ENCODE measurements at places on chromosomes 1 and 21.

DNA sequence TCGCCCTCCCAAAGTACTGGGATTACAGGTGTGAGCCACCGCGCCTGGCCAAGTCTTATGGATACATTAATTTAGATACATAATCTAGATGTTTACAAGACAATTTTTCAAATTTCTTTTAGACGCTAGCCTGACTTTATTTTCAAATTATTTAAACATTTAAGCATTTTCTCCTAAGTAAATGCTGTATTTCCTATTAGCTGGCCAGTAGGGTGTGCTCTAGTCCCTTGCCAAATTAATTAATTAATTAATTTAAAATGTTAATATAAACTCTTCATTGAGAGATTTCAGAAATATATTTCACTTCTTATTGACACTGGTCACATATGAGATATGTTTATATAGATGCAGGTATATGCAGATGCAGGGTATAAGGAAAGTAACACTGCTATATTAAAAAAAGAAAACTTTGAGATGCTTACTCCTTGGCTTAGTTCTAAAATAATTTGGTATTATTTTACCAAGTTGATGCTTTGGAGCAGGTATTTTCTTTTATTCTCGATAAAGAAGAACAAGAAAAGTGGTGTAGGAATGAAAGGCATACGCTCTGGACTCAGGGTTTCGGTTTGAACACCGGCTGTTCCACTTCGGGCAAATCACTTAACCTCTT, 5.2 kb upstream of the ERRFI1 start:
- DNase-seq: peak; percentile 30

GRCh38 chr1:84540759-84541158, 33.5 kb downstream of the CTBS start:
- no peak for DNase-seq

DNA sequence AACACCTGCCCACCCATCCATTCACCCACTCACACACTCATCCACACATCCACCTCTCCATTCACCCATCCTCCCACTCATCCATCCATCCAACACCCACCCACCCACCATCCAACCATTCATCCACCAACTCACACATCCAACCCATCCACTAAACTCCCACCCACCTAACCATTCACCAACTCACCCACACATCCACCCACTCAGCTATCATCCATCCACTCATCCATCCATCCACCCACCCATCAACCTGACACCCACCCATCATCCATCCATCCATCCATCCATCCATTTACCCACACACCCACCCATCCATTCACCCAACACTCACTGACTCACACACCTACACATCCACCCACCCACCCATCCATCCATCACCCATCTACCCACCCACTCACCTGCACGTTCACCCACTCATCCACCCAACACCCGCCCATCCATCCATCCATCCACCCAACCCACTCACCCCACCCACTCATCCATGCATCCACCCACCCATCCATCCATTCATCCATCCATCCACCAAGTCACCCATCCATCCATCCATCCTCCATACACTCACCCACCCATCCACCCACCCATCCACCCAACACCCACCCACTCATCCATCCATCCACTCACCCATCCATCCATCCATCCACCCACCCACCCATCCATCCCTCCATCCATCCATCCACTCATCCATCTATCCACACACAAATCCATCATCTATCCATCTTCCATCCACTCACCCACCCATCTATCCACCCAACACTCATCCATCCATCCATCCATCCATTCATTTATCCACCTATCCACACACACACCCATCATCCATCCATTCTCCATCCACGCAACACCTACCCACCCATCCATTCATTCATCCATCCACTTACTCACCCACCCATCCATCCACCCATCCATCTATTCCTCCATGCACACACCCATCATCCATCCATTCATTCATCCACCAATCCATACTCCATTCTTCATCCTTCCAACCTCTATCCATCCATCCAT, 17.4 kb upstream of the PRDM16 start:
- DNase-seq: no peak

GRCh38 chr1:212690816-212691403, 8.7 kb downstream of the BATF3 start:
- DNase-seq: no peak
